Activated CD8-positive, alpha-beta memory T cell treated with anti-CD3 and anti-CD28 coated beads for 4 hours (primary cell): ENCODE measurements at places on chromosomes 4 and X.

DNA sequence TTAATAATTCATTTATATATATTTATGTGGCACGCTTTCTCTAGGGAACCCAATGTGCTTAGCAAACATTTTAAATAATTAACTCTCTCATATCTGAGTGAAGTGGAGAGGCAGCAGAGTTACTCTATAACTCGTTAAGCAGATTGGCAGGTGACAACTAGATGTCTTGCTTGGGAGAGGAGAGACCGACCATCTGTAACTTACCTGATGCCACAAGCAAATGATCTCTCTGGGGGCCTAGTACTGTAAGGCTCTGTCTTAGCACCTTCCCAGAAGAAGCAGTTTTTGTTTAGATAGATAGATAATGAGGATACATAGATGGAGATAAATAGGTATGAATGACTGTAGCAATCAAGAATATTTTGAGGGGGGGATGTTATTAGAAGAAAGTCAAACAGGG lies 11.9 kb upstream of the SEL1L3 start:
- no peak for DNase-seq

DNA sequence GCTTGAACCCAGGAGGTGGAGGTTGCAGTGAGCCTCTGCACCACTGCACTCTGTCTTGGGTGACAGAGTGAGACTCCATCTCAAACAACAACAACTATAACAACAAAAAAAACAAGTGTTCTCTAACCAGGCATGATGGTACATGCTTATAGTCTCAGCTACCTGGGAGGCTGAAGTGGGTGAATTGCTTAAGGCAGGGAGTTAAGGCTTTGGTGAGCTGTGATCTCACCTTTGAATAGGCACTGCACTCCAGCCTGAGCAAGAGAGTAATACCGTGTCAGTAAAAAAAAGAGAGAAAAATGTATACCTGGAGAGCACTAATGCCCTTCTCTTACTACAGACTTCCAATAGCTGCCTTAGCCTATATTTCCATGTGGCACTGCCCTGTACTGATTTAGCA lies 18.9 kb upstream of the USP9X start:
- DNase-seq, result no peak

- no peak for DNase-seq
Observed at GRCh38 chr4:139596034-139596683, 40.1 kb upstream of the SETD7 start.

DNA sequence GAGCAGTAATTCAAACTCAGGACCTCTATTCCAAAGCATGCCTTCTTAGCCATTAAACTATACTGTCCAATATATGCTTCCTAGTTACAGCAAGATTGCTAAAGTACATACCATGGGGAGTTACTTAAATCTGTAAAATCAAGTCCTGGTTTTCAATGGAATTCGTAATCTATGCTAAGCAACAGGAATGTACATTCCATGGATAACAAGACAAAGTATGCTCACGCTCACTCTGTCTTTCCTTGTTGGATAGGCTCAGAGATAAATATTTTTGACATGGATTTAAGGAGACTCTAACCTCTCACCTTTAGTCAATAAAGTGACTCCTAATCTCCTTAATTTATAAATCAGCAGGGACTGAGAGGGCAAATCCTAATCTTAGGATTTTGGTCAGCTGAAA lies 47.3 kb upstream of the STK26 start:
- no peak for DNase-seq

GRCh38 chrX:149527705-149528104 lies 13.1 kb upstream of the EOLA1 start:
- DNase-seq, result no peak

DNA sequence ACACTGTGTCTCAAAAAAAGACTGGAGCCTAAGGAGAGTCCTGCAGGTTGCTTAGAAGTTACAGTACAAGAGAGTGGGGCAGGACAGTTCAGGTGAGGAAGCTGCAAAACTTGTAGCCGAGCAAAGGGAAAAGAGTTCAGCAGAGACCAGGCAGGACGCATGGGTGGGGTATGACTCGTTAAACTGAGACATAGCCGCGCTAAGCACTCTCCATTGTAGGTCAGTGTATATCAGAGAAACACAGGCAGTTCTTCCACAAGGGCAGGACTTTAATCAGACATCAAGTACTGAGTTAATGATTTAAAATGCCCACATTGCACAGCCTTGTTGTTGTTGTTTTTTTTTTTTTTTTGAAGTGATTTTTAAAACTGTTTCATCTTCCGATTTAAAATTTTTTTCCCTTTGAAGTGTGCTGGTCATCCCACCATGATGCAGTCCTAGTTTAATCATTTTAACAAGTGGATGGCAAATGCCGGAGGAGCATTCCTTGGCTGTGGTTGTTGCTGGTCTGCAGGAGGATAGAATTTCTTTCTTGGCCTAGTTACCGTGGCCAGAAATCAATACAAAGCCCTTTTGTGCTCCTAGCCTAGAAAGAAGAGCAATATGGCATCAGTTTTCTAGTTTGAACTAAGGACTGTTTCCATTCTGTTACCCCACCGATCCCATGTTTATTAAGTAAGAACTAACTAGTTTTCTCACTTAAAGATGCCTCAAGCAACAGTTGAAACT lies 10.3 kb downstream of the LAP3 start:
- DNase-seq, result no peak

DNA sequence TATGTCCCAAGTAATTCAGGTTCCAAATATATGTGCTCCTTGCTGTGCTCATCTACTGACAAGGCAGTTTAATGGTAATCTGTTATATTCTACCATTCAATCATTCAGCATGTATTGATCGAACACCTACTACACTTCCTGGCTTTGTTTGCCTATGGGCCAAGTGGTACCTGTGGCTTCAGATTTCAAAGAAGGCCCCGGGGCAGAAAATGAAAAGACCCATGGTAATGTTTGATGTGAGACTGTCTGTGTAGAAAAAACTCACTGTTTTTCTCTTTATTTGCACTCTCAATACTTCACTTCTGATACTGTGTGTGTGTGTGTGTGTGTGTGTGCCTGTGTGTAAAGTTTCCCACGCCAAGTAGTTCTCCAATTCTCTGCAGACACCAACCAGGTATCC lies 61.0 kb upstream of the FRAS1 start:
- no peak for DNase-seq

- no peak for DNase-seq
Observed at GRCh38 chr4:126560794-126561193, 1072.0 kb upstream of the INTU start.

DNA sequence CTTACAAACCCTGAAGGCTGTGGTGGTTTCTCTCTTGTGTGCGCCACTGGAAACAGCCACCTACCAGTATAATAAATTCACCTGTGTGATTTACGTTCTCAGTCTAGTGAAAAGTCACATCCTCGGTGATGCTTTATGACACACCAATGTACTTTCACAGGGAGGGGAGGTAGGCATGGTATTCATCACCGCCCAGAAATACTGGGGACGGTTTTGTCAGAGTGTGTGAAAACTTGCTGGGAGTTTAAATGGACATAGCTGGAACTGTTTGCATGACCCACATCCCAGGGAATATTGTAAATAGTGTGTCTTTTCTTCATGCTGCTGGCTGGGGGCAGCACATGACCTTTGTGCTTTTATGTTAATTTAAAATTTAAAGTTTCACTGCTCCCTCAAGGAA lies 421.8 kb downstream of the MAPK10 start:
- no peak for DNase-seq

GRCh38 chr4:84496331-84496705 lies 2.8 kb downstream of the NKX6-1 start:
- no peak for DNase-seq
